ENCODE measurements at places on chromosomes 7 and 10.

GRCh38 chr7:140054751-140055150 is 8.0 kb downstream of the PARP12 start:
- DNase-seq: no peak

GRCh38 chr7:1995426-1995825 is 237.3 kb downstream of the MAD1L1 start:
- DNase-seq: no peak

DNA sequence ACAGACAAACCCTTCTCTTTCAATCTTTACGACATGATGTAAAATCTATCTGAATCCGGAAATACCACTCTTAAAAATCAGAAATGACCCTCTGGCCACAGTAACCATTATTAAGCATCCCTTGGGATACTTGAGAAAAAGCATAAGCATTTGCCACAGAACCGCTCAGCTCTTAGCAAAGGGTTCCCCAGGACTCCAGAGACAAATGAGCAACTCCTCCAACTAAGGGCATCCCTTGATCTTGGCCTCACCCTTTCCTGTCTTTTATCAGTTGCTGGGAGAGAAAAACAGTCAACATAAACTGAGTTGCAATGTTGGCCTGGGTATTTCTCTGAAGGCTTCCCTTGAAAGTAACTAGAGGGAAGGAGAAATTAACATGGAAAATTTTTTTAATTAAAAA is 3.5 kb downstream of the PDLIM1 start:
- DNase-seq: no peak

DNA sequence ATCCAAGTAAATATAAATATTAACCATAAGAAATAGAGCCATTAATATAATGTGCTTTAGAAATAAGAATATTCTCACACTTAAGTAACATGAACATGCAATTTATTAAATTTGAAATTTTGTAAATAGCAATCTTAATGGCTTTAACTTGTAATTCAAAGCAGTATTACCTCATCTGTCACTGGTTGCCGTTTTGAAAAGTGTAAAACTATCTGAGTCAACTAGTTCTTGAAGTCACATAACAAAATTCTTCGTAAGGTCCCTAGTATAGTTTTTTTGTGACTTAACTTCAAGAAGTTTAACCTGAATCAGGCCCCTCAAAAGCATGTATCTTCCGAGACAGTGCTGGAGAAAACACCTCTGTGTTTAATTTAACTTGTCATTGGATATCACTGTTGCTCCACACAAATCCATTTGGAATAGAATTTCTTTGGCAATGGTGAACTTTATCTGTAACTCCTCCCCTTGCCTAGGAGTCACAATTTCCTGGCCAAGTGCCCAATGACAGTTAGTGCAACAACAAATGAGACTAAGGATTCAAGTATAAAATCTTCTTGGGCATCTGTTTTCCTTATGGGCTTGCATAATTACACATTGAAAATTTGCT is 47.1 kb downstream of the NT5C2 start:
- no peak for DNase-seq
